HEK293T (cell line): ENCODE measurements at places on chromosomes 5 and 9.
A peak's percentile ranks its signal among the peaks of the same experiment; 100 is the strongest.

GRCh38 chr5:167167191-167167795 is 1124.2 kb upstream of the WWC1 start:
- no peak for DNase-seq

DNA sequence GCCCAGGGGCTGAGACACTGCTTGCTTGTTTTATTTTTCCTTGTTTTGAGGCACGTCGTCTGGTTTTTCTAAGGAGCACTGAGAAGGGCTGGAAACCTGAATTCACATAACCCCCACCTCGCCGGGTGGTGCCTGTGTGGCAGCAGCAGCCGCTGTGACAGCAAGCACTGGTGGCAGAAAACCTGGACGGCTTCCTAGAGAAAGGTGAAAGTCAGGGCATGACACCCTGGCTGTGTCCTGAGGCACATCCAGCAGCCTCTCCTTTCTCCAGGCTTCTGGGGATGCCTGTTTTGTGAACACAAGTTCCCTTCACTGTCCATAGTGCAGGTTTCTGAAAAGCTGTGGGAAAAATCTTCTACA is 29.2 kb downstream of the MRPL36 start:
- no peak for DNase-seq

GRCh38 chr5:144913661-144914060 is 743.0 kb downstream of the KCTD16 start:
- no peak for DNase-seq

DNA sequence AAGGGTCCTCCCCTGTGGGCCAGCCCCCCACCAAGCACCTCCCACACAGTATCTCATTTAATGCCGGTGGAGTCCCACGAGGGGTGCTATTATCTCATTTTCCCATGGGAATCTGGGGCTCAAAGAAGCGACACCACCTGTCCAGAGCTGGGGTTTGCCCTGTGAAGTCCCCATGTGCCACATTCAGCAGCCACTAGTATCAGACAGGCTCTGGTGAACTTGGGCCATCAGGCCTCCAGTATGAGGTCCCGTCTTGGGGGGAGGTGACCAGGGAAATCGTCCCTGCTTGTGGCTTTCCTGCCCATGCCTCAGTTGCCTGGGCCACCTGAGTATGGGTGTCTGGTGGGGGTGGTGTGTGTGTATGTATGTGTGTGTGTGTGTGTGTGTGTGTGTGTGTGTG is 222.7 kb downstream of the PBX3 start:
- DNase-seq = no peak

GRCh38 chr5:82183828-82184227 is 94.3 kb downstream of the RPS23 start:
- DNase-seq = no peak

GRCh38 chr9:33166231-33167083 is 679 bp downstream of the B4GALT1 start:
- DNase-seq = peak; percentile 52

DNA sequence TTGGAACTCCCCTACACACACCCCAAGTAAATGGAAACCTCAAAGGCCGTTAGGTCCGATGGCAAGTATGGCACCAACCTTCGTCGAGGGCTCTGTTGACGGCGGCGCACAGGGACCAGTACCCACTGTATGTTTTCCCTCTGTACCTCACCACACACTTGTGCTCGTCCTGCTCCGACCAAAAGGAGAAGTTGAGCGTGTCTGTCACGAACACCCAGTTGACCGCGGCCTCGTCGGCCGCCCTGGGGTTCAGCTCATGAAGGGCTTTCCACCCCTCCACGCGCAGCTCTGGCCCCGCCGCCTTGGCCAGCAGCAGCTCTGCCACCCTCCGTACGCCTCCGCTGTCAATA is 24.0 kb downstream of the HNRNPK start:
- DNase-seq = peak; percentile 30

- no peak for DNase-seq
These were observed 31.7 kb downstream of the CLTA start for GRCh38 chr9:36222449-36222848.

- peak; percentile 16 for DNase-seq
These were observed 729 bp upstream of the RORB start for GRCh38 chr9:74496406-74496805.

GRCh38 chr9:131747352-131747751 is 7.5 kb upstream of the RAPGEF1 start:
- DNase-seq = no peak

- DNase-seq = no peak
These were observed 439.0 kb downstream of the ENC1 start for GRCh38 chr5:74201334-74202081.

- DNase-seq = no peak
These were observed 27.0 kb downstream of the TGFBI start for GRCh38 chr5:136055612-136056309.

- DNase-seq = no peak
These were observed 547.7 kb downstream of the EFNA5 start for GRCh38 chr5:107123014-107123413.

GRCh38 chr9:137703842-137704508 is 85.2 kb downstream of the EHMT1 start:
- DNase-seq = no peak

DNA sequence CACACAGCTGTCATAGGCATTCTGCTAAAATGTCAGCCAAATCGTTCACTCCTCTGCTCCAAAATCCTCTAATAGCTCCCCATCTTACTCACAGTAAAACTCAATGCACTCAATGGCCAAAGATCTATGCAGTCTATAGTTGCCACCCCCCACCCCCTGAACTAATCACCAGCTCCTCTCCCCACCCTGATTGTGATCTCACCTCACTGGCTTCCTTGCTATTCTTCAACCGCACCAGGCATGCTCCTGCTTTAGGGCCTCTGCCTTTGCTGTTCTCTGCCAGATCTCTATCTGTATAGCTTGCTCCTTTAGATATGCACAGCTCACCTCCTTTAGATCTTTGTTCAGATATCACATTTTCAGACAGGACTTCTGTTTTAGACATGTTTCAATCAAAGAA is 33.2 kb upstream of the SNX2 start:
- no peak for DNase-seq

DNA sequence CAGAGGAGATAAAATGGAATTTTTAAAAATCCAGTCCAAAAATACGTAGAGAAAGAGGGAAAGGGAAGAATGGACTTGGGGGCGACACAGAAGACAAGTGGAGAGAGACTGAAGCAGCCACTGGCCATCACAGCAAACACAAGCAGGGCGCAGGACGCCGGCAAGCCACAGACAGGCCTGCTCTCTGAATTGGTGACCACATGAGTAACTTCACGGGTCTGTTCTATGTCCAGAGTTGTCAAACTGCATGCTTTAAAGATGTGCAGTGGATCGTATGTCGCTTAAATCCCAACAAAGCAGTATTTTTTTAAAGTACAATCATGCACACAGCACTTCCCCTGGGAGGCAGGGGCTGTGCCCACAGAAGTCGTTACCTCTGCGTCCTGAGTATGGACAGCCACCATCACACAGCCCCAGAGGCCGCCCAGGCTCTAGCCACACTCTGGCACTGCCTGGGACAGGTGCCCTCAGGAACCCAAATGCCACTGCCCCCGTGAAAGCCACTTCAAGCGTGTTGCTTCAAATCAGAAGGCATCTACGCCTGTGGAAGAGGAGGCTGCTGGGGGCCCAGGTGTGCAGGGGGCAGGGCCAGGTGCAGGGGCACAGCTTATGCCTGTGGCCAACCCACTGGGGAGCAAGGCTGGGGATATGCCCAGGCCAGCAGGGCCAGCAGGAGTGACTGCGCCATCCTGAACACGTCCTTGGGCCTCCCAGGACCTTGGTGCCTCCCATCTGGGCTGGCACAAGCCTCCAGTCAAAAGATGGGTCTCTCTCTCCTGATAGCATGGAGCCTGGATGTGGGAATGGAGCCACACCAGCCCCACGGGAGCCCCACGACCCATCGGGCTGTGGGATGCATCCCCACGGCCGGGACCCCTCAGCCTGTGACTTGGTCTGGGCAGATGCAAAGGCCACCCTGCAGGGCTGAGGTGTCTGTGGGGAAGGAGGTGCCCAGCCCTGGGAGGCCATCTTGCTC is 5.9 kb upstream of the LRRC14B start:
- no peak for DNase-seq

DNA sequence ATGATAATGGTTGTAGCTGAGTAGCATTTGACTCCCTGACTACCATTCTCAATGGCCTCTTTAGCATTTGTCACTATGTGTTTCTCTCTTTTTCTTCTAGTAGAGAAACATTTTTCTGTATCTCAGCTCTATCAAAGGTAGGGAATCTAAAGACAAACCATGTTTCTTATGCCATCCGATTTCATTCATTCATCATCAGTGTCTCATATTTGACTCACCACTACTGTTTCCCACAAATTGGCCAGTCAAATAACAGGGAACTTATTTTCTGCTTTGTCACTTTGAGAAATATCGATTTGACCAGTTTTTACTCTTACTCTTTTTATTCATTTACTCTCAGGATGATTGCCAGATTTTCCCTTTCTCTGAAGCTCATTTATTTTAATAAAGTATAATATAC is 282.3 kb downstream of the TMEM167A start:
- DNase-seq = no peak

DNA sequence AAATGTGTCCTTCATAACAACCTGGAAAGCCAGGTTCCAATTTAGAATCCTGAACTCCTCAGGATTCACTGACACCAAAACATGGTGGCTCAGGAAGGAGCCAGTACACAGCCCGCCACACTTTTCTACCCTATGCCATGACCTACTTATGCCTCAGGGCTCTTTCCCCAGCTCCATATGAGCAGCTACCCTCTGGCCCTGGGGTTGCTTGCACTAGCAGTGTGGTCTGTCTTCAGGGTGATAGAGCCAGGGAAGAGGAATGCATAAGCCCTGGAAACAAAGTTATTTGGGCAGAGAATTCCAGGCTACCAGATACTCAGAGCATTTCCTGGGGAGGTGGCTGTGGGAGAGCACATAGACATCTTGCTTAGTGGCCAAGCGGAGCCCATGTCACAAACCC is 15.0 kb upstream of the ECM2 start:
- DNase-seq = no peak

DNA sequence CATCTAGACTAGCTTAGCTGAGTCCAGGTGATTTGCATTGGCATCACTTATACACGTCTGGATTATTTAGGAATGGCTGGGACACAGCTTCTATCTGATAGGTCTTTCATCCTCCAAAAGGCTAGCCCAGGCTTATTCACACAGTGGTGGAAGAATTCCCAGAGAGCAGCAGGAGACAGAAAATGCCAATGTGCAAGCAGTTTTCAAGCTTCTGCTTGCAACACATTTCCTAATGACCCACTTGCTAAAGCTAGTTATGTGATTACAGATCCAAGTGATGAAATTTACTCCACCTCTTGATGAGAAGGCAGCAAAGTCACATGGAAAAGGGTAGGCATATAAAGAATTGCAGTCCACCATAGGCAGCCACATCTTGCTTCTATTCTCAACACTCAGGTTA is 44.2 kb upstream of the MAST4 start:
- no peak for DNase-seq

GRCh38 chr5:154646745-154647113 is 108.4 kb upstream of the LARP1 start:
- no peak for DNase-seq

GRCh38 chr9:136018257-136019031 is 57.3 kb upstream of the UBAC1 start:
- no peak for DNase-seq

GRCh38 chr5:53940921-53941320 is 369.5 kb downstream of the ARL15 start:
- no peak for DNase-seq
